Natural killer cell treated with Interleukin-12 subunit alpha and Interleukin-12 subunit beta and Interleukin-15 and Interleukin-18, amount 100 ng/mL, for 72 hours (primary cell): ENCODE measurements at places on chromosomes 12 and 14. TPM values are rescaled to one million over a fixed set of nuclear protein-coding genes. Genes with fewer than 3 reads are reported as not detected.

DNA sequence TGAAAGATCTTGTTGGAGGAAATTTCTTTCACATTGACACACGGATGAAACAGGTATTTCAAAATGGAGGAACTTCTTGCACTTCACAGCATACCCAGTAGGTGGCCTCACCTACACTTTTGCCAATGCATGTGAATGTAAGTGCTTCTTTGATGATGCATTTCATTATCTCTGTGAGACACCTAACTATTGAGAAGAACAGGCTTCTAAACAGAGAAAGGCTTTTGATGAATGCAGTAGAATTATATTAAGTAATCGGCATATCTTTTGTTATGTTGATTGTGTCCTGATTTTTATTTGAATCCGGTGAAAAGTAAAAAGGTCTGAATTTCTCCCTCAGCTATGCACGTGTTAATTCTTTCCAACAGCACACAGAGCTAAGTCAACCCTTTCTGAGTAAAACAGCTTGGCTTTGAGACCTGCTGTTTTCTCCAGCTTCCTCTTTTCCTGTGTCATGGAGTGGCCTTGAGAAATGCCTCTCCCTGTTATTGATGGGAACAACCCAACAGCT is 399.0 kb downstream of the NAV3 start:
- DNase-seq: no peak

- DNase-seq: no peak
These were observed 69.4 kb upstream of the RHOJ start for GRCh38 chr14:63134801-63135200.

DNA sequence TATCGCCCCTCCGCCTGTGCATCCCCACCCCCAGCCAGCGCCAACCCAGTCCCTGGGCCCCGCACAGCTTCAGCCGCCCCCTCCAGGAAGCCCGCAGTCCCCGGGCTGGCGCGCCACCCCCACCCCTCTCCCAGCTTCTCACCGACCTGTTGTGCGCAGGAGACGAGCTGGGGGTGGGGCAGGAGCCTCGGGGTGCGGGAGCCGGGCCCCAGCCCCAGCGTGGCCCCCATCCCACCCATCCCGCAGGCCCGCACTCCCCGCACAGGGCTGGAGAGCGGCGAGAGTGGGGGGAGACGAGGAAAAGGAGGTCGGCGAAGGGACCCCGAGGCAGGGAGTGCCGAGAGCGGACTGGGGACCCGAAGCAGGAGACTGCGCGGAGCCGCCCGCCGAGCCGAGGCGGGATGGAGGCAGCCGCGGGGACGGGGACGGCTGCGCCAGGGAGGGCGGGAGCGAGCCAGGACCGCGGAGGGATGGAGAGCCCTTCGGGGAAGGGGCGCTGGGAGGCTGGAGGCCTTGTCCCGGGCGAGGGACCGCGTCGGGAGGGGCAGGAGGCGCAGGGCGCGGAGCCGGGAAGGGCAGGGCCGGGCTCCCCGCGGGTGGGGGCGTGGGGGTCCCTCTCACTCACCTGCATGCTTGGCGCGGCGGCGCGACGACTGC is 498 bp downstream of the PIANP start:
- no peak for DNase-seq

The C12orf54 gene
- total RNA-seq: not detected

DNA sequence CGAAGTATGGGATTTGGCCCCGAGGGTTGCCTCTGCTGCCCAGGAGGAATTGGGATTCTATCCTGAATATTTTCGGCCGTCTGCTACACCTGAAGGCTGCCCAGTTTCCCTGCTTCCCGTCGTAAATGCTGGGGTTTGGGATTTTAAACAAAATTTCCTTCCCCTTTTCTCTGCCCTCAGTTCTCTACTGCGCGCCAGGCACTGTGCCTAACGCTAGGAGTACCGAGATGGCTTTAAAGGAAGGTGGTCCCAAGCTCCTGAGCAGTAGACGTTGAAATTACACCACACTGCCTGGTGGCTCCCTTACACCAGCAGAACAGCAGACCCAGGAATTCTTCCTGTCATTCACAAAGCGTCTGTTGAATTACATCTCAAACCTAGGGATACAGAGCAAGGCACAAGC is 566 bp upstream of the PRDM4 start:
- no peak for DNase-seq

GRCh38 chr14:58571769-58572472 is 65.8 kb upstream of the DACT1 start:
- DNase-seq: no peak

DNA sequence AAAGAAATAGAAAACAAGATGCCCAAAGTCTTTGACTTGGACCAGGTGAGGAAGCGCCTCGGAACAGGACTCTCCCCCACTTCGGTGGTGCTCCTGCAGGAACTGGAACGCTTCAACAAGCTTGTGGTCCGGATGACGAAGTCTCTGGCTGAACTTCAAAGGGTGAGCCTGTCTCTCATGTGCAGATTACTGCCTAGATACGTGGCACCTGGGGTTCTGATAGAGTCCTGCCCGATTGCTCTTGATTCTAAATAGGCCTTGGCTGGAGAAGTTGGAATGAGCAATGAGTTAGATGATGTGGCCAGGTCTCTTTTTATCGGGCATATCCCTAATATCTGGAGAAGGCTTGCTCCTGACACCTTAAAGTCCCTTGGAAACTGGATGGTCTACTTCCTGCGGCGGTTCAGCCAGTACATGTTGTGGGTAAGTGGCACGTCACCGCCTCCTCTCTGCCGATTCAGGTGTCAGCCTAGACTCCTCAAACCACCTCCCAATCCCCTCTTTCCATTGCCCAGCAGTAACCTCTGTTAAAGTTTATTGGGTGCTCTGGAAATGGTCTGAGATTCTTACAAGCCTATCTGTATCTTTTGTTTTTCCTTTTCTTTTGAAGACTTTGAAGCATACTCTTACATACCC is 40.8 kb downstream of the CCDC92 start:
- DNase-seq: peak; percentile 22

DNA sequence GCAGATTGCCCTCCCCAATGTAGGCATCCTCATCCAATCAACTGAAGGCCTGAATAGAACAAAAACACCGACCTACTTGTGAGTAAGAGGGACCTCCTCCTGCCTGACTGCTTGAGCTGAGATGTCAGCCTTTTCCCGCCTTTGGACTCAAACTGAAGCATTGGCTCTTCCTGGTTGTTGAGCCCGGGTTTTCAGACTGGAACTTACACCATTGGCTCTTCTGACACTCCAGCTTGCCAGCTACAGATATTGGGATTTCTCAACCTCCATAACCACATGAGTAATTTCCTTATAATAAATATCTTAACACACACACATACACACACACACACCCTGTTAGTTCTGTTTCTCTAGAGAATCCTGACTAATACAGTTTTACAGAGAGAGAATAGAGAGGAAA is 173.4 kb upstream of the NTF3 start:
- no peak for DNase-seq

- DNase-seq: no peak
These were observed 15.2 kb downstream of the RASSF3 start for GRCh38 chr12:64625243-64626077.

- DNase-seq: no peak
These were observed 20.1 kb upstream of the CERS5 start for GRCh38 chr12:50187084-50187900.

DNA sequence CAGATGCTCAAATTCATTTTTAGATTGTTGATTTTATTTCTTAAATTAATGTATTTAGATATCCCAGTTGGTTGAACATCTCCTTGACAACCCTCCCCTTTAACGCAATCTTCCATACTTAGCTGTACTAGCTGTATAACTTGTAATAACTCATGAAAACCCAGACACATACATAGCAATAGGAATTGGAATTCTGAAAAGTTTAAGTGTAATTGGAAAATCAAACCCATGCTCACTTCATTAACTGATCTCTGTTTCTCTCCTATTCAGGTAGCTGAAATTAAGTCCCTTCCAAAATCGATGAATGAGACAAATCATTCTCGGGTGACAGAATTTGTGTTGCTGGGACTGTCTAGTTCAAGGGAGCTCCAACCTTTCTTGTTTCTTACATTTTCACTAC is at the start of gene OR4K15:
TSS of gene OR4K15 (plus strand) at position 301 of the 400 bp plus-strand sequence. CDS start at position 301, 0 bp downstream.
- no peak for DNase-seq

- DNase-seq: no peak
These were observed 19.5 kb downstream of the MAPK1IP1L start for GRCh38 chr14:55070981-55071411.

The PAH gene
- total RNA-seq: not detected

The NAV3 gene
- not detected for total RNA-seq

GRCh38 chr14:24392325-24393091 is 6.3 kb upstream of the NYNRIN start:
- no peak for DNase-seq

GRCh38 chr14:102969060-102969791 is 46.8 kb downstream of the AMN start:
- no peak for DNase-seq

- DNase-seq: no peak
These were observed 7.1 kb downstream of the STX2 start for GRCh38 chr12:130831876-130832405.

The ANO4 gene
- total RNA-seq: not detected

The RERG gene
- not detected for total RNA-seq

DNA sequence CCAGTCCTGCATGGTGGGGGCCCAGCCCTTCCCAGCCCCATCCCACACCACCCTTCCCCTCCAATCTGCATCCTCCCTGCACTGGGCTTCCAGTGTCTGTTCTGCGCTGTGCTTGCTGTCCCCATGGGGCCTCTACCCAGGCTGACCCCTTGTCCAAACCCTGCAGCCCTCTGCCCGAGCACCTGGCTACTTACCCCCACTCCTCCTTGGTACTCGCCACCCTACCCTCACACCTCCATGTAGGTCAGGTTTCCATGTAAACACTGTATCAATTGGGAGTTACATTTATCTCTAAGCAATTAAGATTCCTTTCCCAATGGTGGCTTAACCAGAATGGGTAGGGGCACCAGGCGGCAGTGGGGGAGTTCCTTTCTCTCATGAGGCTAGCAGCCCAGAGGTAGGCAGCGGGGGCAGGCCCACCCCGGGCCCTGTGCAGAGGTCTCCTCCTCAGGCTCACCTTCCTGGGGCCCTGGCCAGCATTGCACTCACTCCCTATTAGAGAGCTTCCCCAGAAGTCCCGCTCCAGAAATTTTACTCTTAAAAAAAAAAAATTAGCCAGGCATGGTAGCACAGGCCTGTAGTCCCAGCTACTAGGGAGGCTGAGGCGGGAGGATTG is 76.6 kb upstream of the CCND2 start:
- DNase-seq: no peak

The NR2C1 gene
- 52.8 TPM for total RNA-seq

- no peak for DNase-seq
These were observed 34.1 kb upstream of the STON2 start for GRCh38 chr14:81434230-81434629.

The OLR1 gene
- not detected for total RNA-seq

GRCh38 chr12:127830730-127831129 is 436.2 kb upstream of the TMEM132C start:
- DNase-seq: no peak

DNA sequence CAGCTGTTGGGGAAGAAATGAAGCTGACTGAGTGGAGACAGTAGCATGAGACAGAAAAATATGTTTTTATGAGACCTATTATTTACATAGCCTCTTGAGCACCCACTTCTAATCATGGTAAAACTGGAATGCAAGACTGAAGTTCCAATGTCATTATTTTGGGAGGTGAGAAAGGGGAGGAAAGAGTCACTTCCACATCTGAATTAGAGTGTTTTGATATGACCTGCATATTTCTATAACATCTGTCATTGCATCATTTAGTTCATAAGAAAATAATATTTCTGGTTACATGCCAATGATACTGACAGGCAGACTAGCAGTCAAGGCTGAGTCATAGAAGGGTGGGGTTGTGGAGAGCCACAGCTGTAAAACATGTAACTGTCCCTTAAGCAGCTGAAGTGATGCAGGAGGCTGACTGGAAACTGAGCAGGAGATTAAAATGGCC is 26.7 kb downstream of the NTN4 start:
- DNase-seq: no peak

The ATG2B gene
- 31.8 TPM for total RNA-seq

DNA sequence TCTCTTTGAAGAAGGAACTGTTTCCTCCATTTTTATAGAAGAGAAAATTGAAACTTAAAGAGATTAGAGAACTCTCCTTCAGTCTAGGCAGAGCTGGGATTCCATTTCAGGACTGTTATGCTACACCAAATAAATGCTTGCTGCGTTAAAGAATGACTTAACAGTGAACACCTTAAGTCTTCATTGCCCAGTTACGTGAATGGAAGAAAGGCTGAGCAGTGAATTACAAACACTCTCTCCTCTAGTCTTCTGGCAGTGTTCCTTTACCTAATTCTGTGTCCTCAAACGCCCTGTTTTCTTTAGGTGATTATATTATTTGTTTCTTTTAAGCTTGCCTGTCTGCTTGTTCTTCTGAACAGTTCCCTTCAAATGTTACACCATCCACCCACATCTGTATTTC is 59.7 kb downstream of the RCOR1 start:
- no peak for DNase-seq

- no peak for DNase-seq
These were observed 92.9 kb downstream of the SLCO1B1 start for GRCh38 chr12:21223930-21224329.

GRCh38 chr12:102542816-102543440 is 62.6 kb upstream of the IGF1 start:
- DNase-seq: no peak

DNA sequence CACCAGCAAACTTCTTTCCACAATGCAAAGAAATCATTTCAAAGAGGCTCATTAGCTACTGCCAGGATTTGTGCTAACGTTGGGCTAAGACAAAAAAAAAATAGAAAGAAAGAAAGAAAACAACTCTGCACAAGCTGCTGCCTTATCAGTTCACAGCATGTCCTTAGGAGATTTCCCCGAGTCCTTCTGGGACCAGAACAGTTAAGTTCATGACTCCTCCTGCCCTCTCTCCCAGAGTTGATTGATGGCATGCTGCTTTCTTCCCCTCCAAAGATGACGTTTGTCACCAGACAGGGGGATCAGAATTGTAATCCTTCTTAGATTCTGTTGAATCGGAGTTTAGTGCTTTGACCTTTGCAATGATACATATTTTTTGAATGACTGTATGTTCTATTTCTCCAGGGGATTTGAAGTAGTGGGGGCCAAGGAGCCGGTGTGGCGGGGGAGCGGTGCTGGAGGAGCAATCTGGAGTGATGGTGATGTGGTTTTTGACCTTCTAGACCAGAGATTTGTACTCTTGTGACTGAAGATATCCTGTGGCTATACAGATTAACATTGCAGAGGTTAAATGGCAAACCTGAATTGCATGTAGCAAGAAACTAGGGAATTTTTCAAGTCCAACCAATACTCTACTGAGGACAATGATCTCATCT is 409.2 kb upstream of the TMPO start:
- DNase-seq: no peak

GRCh38 chr14:58832095-58832521 is 194.3 kb downstream of the DACT1 start:
- DNase-seq: no peak

The CLEC2D gene
- total RNA-seq: 95.2 TPM

- no peak for DNase-seq
These were observed 46.7 kb upstream of the GUCY2C start for GRCh38 chr12:14743061-14743460.

The OAS2 gene
- 69.7 TPM for total RNA-seq
